Stimulated activated CD8-positive, alpha-beta memory T cell treated with anti-CD3 and anti-CD28 coated beads, Interleukin-4, amount 100 ng/mL, for 4 hours (primary cell): ENCODE measurements at places on chromosomes 7 and 10.

- DNase-seq: no peak
These were observed 29.7 kb downstream of the PLPP4 start for GRCh38 chr10:120486671-120487205.

DNA sequence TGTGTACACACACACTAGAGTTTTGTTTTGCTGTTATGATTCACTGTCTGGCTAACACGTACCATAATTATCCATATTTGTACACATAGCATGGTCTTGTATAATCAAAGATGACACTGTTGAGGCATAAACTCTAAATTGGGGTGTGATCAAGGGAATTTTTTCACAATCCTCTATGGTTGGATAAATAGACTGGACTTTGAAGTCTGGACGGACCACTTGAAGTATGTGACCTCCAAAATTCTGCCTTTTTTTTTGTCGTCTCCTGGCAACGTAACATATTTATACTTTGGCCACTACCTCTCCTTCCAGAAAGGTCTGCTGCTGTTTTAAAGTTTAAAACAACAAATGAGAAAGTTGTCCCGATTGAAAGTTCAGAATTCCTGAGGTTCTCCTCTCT is 193.4 kb downstream of the CACNB2 start:
- no peak for DNase-seq

GRCh38 chr7:130614449-130614848 is 54.1 kb downstream of the COPG2 start:
- DNase-seq: no peak

DNA sequence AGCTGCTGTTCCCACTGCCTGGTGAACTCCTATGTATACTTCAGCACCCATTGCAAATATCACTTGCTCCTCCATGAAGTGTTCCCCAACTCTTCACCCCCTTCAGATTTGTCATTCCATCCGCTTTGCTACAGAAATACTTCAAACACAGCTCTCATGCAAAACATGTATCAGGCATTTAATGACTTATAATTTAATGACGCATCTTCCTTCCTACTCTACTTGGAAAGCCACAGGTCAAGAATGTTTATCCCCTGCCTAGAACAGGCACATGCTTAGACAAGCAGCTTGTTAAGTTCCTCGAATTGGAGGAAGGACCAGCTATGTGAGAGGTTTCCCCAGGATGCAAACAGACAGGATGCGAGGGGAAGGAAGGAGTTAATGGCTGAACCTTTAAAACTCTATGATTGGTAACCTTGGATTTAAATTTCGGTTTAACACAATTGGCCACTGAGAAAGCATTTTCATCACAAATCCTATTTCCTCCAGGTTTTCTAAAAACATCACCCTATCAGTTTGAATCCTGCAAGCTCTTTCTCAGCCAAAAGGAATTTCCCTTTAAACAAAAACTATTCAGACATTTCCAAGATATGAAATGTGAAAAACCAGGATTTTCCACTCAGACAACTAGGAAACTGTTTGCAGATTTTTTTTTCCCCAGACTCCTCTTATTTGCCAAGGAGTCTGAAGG is 11.5 kb downstream of the CREB3L2 start:
- no peak for DNase-seq

DNA sequence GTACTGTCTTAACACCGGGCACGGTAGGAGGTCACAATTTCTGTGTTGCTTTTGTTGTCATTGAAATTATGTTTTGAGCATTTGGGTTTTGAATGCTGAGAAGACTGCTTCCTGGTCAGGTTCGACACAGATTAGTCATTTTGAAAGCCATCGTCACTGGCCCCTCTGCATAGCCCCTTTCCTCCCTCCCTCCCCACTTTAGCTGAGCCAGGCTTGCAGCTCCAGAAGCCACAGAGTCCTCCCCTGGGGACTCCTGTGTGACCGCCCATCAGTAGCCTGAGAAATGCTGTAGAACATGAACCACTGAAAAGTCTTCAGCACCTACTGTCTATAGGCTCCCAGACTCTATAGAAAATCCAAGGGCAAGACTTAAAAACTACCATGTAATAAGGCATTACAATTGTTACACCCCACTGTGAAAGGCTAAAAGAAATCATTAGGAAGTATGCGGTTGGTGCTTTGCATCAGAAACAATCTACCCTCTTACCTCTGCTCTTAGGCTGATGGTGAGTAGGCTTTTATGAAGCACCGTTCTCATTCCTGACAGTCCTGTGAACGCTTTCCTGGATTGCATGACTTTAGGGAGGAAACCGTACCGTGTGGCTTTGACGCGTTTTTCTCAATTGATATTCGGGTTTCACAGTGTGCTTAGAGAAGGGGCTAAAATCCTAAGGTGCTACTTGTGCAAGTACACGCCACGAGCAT is 24.8 kb downstream of the JCAD start:
- DNase-seq: no peak

DNA sequence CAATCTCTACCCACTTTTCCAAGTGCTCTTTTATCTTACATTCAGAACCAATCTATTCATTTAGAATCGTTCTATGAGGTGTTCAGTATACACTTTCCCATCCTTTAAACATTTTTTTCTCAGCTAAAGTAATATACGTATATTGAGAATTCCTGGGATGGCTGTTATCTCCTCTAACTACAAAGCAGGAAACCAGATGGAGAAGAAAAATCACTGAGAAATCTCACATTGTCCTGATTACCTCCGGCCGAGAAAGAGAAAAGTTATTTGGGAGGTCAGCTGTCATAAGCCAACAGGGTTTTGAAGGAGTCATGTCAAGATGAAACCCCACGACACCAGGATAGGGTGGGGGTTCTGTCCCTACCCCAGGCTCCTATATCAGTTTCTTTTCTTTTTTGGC is 99.2 kb upstream of the KDM7A start:
- DNase-seq: no peak

DNA sequence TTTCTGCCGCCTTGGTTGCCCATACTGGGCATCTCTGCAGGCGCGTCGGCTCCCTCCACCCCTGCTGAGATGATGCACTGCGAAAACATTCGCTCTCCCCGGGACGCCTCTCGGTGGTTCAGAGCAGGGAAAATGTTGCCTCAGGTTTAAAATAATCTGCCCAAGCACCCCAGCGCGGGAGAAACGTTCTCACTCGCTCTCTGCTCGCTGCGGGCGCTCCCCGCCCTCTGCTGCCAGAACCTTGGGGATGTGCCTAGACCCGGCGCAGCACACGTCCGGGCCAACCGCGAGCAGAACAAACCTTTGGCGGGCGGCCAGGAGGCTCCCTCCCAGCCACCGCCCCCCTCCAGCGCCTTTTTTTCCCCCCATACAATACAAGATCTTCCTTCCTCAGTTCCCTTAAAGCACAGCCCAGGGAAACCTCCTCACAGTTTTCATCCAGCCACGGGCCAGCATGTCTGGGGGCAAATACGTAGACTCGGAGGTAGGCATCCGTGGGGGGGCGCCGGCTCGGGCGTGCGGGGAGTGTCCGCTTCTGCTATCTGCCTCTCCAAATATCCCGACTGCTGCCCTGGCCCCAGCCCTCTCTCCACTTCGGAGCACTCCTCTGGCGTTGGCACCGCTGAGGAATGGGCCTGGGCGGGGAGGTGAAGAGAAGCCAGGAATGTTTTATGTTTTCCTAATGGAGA is at the start of gene CAV1:
Gene CAV1, plus strand, starts transcription at position 428 of the 689 bp plus-strand sequence. Its CDS starts 27 bp downstream, at position 455.
- DNase-seq: no peak

DNA sequence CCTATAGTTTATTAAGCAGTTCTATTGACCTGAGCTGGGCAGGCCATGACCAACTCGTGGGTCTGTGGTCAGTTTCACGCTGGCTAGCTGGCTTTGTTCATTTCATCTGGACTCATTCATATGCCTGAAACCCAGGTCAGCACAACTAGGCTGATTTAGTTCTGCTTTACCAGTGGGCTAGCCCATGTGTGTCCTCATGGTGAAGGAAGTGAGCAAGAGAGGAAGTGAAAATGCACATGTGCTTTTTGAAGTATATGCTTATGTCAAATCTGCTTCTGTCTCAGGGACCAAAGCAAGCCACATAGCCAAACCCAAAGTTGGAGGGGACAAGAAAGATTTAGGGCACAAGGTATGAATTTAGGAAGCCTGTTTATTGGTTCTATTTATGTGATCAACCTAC is 154.5 kb downstream of the RNF133 start:
- no peak for DNase-seq

- DNase-seq: no peak
These were observed 56.9 kb upstream of the CHST15 start for GRCh38 chr10:124150189-124150806.

- DNase-seq: no peak
These were observed 250.0 kb downstream of the HGF start for GRCh38 chr7:81519886-81520285.

DNA sequence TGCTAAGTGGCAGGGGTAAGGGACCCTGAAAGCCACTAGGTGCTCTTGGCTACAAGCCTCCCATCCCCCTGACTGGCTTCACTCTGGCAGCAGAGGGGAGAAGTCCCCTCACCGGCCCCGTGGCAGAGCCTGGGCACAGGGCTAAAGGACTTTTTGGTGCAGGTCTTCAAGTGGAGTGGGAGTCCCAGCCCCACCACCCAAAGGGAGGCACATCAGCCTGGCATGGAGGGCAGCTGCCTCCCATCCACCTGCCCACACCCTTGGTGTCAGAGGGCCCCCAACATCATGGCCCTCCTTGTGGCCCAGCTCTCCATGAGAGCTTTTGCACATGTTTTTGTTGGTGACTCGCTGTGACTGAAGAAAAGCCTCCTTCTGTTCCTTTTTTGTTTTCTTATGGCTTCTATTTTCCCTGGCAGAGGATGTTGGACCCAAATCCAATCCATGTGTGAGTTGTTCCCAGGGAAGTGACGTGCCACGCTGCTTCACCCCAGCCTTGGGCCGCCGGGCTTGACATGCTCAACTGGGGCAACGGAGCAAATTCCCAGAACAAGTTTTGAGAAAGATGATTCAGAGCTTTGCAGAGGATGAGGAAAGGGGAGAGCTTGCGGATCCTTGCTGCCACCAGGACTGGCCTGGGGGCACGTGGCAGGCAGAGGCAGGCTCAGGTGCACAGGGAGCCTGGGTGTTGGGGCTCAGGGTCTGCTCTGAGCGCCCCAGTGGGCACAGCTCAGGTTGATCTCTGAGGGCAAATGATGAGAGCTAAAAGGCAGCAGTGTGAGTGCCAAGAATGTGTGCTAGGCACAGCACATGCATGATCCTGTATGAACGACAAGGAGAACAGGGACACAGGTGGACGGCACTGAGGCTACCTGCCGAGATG is 1.9 kb upstream of the AEBP1 start:
- DNase-seq: no peak

- DNase-seq: no peak
These were observed 4.1 kb downstream of the PIP4K2A start for GRCh38 chr10:22710139-22710745.

- no peak for DNase-seq
These were observed 14.5 kb downstream of the CTTNBP2 start for GRCh38 chr7:117858712-117859111.

GRCh38 chr10:99532687-99533495 is at the start of gene NKX2-3:
TSS of gene NKX2-3 (plus strand) at chr10:99532942. CDS start at chr10:99533132, 190 bp downstream.
- DNase-seq: no peak

- DNase-seq: no peak
These were observed 285.7 kb downstream of the GLRX3 start for GRCh38 chr10:130421909-130422308.

- DNase-seq: peak; percentile 40
These were observed 561 bp upstream of the HNRNPF start for GRCh38 chr10:43409385-43410109.

DNA sequence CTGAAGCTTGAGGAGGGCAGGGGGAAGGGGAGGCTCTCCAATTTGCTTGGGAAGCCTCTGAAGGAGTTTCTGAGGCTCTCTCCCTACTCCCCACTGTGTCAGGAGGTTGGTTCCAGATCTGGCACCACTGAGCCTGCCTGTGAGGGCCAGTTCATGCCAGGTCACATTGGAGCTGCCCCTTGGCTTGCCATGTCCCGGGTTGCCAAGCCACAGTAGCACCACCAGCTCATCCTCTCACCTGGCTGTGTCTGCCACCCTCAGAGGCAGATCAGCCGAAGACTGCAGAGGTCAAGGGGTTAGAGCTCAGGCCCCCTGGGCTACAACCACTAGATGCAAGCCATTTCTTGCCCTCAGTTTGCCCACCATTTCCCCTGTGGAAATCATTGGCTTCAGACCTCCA is 3.1 kb downstream of the C10orf71 start:
- DNase-seq: no peak

GRCh38 chr7:55563596-55564325 is 8.5 kb downstream of the VOPP1 start:
- DNase-seq: no peak

DNA sequence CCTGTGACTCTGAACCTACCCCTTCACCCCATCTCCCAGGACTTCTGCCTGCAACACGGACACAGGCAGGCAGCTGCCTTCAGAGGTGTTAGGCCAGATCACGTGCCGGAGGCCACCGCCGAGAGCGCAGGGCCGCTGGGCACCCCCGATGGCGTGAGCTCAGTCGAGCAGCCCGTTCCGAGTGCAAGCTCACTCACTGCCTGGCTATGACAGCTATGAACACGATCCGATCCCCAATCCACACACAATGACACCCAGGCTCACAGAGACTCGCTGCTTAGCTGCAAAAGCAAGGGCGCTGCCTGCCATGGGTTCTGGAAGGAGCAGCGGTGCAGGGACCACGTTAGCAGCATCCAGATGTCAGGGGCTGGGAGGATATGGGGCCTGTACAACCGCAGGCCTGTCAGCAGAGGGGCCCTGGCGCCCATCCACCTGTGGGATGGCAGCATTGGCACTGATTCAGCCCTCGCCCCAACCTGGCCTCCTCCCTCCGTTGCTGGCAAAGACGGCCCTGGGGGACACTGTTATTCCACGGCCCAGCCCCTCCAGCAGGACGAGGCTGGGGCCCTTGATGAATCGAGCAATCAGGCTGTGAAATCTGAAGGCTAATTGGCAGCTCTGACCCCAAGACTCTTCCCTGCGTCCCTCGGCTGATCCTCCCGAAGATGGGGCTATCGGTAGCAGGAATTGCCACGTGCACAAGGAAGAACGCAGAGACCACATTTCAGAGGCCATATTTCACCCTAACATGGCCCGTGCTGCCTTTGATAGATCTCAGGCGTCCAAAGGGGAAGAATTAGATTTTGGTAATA is 230.1 kb downstream of the ELFN1 start:
- DNase-seq: no peak

- no peak for DNase-seq
These were observed 322.0 kb upstream of the ZNF32 start for GRCh38 chr10:43970717-43971116.

GRCh38 chr10:70565556-70566514 is 36.7 kb downstream of the PRF1 start:
- no peak for DNase-seq

DNA sequence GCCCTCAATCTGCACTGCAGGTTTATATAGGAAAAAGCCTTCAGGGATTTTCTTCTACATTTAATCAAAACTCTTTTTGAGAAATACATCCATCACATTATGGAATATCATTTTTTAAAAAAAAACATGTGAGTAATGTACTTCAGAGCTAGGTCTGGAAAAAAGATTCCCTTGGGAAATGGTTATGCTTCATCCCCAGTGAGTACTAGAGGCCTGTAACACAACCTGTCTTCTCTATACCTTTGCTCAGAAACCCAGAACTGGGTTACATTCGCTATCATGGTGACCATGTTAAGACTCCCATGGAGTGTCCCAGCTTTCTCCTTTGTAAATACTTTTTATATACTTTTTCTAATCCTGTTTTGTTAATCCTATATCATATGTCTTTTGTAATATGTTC is 186.9 kb downstream of the LRRTM3 start:
- no peak for DNase-seq

GRCh38 chr10:5585517-5586206 is 60.9 kb downstream of the CALML3 start:
- no peak for DNase-seq
